ENCODE measurements at places on chromosomes 1 and 21.
A peak's percentile ranks its signal among the peaks of the same experiment; 100 is the strongest.

DNA sequence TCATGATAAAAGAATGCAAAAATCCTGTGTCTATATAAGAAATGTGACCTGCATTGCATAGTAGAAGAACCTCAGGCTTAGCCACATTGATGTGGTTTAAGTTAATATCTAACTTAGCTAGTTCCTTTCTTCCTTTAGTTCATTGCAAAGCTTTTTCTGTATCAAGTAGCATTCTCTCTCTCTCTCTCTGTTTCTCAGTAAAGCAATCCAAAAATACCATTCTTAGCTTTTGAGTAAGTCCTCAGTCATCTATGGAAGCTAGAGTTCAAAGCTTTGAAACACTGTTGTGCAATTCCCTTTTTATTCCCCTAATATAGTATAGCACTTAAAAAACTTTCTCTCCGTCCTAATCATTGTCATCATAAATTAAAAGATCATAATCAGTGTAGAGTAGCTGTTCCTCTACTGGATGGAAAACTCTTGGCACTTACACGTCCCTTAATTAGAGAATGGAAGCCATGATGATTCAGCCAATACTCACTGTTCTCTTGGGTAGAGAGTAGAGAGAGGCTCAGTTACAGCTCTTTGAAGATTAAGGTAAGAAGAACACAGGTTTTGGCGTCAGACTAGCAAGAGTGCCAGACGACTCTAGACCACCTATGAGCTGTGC, 350.3 kb upstream of the LYPLAL1 start:
- peak; percentile 89 for ATAC-seq

GRCh38 chr21:34795548-34796180, 126.9 kb downstream of the CLIC6 start:
- no peak for ATAC-seq

- no peak for ATAC-seq
Measured at GRCh38 chr1:169499807-169500206, 14.1 kb upstream of the SLC19A2 start.

DNA sequence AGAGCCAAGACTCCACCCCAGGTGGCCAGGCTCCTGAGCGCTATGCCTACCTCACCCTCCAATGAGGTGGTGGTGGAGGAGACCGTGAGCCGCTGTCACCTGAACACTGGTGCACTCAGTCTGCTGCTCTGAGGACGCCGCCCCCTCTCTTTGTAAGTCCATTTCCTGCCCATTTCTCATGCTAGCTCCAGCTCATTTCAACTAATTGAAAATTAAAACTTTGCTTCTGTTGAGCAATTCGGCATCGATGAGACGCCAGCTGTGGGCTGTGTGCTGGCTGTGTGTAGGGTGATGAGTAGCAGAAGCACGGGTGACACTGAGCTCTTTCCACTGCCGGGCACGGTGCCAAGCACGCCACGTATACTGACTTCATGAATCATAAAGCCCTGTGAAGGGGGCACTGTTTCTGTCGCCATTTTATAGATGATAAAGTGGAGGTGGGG, 11.2 kb downstream of the TNFRSF1B start:
- ATAC-seq = peak; percentile 67

GRCh38 chr1:44805311-44806024, 1.7 kb downstream of the DYNLT4 start:
- no peak for ATAC-seq

GRCh38 chr1:23035823-23036452, 16.7 kb downstream of the KDM1A start:
- no peak for ATAC-seq

GRCh38 chr1:225962440-225962975, 21.5 kb upstream of the LEFTY2 start:
- ATAC-seq = peak; percentile 88

DNA sequence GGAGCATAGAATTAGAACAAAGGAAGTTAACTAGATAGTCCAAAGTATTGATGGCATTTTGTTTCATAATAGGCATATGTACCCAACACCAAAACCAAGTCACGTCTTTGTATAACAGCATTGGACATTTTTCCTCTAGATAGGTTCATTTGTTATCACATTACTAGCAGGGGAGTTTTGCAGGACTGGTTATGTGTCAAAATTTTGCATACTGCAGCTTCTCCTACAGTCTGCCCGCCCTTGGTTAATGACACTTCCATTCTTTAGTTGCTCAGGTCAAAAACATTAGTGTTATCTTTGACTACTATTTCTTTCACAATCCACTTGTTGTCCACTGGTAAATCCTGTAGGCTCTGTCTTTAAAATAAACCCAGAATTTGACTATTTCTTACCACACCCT, 8.9 kb downstream of the CAPZA1 start:
- no peak for ATAC-seq

DNA sequence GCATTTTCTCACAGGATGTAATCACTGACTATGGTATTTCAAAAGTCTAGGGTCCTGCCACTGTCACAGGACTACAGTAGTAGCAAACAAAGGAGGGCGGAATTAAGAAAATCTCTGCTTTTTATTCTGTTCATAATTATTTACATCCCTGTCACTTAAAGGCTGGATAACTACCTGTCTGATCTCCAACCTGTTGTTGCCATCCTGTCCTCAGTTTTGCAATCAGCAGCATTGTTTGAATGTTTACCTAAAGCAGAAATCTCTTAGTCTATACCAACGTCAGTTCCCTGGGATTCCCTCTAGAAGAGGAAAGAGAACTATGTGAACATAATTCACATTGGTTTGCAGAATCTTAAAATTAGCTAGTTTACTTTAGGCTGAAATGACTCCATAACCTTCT, 218.5 kb downstream of the PBX1 start:
- ATAC-seq = no peak

DNA sequence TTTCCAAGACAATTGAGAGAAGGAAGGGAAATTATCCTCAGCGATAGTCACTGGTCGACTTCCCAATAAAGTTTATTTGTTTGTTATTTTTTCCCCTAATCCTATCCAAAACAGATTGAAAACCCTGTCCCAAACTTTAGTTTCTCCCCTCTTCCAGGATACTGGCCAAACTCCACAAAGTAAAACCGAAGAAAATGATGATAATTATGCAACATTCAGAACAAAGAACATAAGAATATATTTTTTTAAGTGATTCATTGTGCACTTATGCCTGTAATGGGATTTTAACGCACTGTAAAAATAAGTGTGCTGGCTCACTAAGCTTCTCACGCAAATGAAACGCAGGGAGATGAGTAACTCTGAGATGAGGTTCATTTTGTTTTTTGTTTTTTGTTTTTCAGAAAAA, 6.0 kb downstream of the GLIS1 start:
- ATAC-seq = peak; percentile 25

DNA sequence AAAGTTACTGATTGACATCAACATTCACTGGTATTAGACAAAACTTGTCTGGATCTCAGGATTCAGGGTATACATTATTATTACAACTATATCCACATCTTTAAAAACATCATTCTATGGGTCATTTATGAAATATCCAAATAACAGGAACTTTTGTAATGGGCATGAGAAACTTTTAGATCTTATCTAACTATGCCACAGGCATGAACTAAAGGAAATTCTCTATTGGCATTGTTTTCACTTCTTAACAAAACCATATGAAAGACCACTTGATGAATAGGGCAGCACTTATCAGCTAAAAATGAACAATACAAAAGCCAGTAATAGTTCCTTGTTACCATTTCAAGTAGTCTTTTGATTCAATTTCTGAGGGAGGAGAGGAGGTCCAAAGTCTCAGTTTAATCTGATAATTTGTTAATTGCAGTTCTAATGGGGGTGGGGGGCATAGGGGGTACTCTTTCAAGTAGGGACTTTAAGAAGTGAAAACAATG, 30.8 kb upstream of the CPLANE2 start:
- ATAC-seq = no peak

GRCh38 chr21:46340998-46341397, 17.0 kb downstream of the PCNT start:
- ATAC-seq = no peak

GRCh38 chr1:171366085-171366484, 52.1 kb downstream of the FMO4 start:
- ATAC-seq = no peak

DNA sequence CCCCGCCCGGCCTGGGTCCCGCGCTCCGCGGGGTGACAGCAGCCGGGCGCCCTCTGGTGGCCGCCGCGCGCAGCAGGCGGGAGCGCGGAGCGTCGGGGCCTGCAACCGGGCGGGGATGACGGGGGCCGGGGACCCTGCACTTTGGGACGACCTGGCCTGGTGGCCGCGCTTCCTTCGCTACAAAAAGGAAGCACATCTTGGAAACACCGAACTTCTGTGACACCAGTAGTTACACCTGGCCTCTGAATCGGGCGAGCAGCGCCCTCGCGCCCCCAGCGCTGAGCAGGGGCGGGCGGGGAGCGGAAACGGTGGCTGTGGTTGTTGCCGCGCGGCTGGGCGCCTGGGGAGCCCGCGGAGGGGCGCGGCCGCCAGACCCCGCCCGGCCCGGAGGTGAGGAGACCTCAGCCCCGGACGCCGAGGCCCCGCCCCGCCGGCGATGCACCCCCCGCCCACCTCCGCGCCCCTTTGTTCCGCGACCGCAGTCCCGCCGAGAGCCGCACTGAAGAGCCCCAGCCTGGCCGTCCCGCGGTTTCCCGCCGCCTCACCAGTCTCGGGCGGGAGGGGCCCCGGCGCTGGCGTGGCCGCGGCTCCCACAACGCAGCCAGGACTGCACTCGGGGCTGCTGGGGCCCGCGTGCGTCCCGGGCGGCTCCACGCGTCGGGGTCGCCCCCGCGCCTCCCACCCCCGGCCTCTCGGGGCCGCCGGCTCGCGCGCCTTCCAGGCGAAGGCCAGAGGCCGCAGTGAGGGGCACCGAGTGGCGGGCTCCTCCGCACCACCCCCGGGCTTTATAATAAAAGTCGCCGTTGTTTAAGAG, 59.3 kb downstream of the H3-3A start:
- peak; percentile 79 for ATAC-seq

GRCh38 chr1:2463396-2463795, 12.7 kb upstream of the PLCH2 start:
- ATAC-seq = no peak

DNA sequence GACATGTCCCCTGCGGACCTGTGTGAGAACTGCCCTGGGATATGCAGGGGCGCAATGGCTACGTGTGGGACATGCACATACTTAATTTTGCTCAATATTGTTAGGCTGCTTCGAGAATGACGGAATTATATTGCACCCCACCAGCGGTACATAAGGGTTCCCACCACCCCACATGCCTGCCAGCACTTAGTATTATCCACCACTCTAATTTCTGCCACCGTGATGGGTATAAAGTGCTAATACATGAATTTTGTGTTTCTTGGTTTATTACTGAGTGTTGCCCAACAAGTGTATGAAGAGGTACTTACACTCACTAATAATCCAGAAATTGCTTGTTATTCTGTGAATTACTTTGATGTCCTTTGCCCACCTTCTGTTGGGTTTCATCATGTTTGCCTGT, 52.1 kb upstream of the ACOT11 start:
- no peak for ATAC-seq

DNA sequence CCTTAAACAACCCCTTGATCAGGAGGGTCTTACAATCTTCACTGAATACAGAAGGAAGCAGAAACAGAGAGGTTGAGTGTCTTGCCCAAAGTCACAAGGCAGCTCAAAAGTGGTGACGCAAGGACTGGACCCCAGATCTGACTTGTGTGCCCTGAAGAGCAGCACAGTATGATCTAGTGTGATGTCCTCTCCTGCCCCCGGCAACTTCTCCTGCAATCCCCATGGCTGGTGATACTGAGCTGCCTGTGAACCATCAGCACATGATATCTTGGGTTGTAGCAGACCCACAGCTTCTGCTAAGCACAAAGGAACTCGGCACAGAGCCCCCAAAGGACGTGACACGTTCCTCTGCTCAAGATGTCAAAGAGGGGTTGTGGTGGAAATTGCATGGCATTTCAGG, 51.2 kb upstream of the EDN2 start:
- ATAC-seq = no peak

- ATAC-seq = no peak
Measured at GRCh38 chr1:35049116-35049515, 17.4 kb upstream of the ZMYM6 start.

- peak; percentile 47 for ATAC-seq
Measured at GRCh38 chr1:57218487-57219079, 205.3 kb downstream of the DAB1 start.

GRCh38 chr1:11823366-11824137, 17.6 kb downstream of the CLCN6 start:
- no peak for ATAC-seq

DNA sequence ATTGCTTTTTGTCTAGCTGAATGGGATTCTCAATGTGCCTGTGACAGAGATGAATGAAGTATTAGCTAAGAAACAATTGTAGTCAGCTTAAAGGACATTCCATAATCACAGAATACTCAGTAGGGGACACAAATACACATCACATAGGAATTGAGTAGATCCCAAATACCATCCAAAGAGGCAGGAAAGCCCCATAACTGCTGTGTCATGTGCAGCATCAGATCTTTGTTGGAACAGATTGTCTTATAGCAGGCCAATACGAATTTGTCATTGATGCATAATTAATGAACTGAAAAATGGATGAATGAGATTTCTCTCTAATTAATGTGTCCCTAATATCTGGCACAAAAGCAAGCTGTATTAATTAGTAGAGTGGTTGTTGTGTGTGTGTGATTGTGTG, 82.3 kb upstream of the S1PR1 start:
- no peak for ATAC-seq

- ATAC-seq = no peak
Measured at GRCh38 chr1:34657849-34658248, 97.0 kb upstream of the GJB5 start.

DNA sequence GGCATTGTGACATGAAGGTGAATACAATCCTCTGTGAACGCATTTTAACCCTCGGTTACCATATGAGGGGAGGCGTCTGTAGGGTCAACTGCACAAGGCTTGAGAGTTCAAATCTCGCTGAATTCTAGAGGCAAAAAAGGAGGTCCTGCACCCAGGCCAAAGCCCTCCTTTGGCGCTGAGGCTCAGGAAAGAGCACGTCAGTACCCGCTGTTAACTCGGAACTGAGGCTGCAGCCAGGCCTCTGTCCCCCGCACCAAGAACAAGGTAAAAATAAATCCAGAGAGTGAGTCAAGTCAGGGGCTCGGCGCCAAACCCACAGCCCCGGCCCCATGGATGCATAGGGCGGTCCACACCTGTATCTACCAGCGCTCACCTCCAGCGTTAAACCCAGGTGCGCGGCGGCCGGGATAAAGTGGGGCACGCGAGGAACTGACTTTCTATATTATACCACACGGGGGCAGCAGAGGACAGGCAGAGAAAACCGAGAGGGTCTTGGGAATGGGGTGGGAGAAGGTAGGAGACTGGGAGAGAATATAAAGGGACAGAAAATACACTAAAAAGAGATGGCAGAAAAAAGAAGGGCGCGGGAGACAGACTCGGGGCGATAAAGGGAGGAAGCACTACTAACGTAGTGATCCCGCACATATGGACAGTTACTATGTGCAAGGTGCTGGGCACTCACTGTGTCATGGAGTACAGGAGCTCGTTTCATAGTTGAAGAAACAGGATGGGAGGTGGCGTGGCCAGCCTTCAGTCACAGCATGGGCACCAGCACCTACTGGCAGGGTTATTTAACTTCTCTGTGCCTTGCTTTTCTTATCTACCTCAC, 54.9 kb downstream of the DMRTA2 start:
- peak; percentile 83 for ATAC-seq

GRCh38 chr1:27571439-27572018, 32.4 kb downstream of the AHDC1 start:
- no peak for ATAC-seq

GRCh38 chr1:62448221-62448933, 11.5 kb downstream of the USP1 start:
- ATAC-seq = no peak

Data from SK-N-SH treated with all-trans-retinoic acid at 6 μM for 48 hours (cell line).